ENCODE measurements at places on chromosomes 6 and 20.

- no peak for DNase-seq
These were observed 13.7 kb upstream of the CDC5L start for GRCh38 chr6:44373787-44374186.

- peak; percentile 5 for DNase-seq
These were observed 32.8 kb downstream of the GFOD1 start for GRCh38 chr6:13454286-13455221.

DNA sequence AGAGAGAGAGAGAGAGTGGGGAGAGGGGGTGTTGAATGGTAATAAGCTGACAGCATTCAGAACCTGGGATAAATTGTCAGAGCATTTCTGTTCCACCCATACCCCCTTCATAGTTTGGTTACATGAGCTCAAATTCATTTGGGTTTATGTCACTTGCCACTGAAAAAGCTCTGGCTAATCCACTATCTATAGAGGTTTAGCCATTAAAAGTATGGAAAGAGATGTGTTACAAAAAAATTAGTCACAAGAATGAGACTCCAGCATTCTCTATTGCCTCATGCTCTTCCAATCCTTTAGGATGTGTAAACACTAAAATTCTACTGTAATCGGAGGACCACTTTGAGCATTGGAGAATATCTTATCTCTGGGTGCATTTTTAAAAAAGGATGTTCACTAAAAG is 297.6 kb upstream of the TCF21 start:
- DNase-seq, result no peak

DNA sequence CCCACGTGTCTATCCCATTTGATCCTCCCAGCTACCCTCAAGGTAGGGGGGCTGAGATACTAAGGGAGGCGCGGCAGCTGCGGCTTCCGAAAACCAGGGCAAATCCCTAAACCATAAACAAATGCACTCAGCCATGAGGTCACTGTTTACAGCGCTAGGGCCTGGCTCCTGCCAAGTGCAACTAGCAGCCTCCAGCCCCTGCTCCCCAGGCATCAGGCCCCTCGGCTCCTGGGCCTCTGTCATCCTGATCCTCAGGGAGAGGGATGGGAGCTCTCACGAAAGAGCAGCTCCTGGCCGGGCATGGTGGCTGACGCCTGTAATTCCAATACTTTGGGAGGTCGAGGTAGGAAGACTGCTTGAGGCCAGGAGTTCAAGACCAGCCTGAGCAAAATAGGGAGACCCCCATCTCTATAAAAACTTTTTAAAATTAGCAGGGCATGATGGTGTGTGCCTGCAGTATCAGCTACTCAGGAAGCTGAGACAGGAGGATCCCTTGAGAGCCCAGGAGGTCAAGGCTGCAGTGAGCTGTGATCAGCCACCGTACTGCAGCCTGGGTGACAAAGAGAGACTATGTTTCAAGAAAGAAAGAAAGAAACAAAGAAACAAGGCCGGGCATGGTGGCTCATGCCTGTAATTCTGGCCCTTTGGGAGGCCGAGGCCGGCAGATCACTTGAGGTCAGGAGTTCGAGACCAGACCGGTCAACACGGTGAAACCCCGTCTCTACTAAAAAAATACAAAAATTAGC is 42.5 kb upstream of the TLDC2 start:
- DNase-seq, result peak; percentile 98

GRCh38 chr20:8635048-8635572 is 433.8 kb upstream of the PLCB4 start:
- no peak for DNase-seq

DNA sequence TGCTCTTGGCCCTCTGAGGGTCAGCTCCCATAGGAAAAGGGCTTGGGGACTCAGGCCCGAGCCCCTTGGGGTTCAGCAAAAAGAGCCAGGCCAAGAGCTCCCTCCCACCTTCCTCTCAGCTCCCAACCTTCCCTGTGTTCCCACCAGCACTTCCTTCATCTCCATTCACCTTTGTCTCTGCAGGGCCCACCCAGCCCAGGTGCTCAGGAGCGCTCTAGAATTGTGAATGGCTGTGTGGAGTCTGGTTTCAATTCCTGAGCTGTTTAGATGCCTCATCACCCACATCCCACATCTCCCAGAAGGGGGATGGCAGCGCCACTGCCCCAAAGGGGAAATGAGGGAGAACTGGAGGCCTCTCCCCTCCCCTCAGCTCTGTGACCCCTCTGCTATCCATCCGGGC is 7.7 kb downstream of the GRM4 start:
- DNase-seq, result no peak

- DNase-seq, result no peak
These were observed 32.5 kb downstream of the BCL2L1 start for GRCh38 chr20:31690124-31690666.

DNA sequence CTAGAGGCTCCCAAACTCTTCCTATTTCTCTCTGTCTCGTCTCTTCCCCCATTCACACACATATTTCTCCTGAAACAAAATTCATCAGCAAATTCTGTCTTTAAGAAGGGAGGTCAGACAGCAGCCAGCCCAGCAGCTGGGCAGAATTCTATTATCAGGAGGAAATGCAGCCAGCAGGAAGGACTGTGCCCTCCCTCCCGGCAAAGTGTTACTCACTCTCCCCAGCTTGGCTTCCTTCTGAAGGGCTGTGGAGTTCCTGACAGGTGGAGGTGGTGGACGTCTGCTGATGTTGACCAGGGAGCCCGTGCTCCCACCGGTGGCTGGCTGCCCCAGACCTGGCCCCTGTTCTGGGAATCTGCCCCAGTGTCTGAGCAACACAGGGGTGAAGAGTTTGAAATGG is 37.3 kb downstream of the KCNB1 start:
- no peak for DNase-seq

- DNase-seq, result peak; percentile 100
These were observed 44.5 kb downstream of the RBM38 start for GRCh38 chr20:57435498-57436222.

DNA sequence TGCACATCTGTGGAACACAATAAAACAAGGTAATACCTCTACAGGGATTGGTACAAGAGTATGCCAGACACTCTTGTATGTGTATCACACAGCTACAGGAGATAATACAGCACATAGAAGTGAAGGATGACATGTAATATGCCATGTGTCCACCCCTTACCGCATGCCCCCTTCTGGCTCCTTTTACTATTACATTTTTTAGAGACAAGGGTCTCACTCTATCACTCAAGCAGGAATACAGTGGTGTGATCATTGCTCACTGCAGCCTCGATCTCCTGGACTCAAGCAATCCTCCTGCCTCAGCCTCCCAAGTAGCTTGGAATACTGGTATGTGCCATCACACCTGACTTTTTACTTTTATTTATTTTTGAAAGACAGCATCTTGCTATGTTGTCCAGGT is 4.2 kb upstream of the NCR3 start:
- DNase-seq, result peak; percentile 26

DNA sequence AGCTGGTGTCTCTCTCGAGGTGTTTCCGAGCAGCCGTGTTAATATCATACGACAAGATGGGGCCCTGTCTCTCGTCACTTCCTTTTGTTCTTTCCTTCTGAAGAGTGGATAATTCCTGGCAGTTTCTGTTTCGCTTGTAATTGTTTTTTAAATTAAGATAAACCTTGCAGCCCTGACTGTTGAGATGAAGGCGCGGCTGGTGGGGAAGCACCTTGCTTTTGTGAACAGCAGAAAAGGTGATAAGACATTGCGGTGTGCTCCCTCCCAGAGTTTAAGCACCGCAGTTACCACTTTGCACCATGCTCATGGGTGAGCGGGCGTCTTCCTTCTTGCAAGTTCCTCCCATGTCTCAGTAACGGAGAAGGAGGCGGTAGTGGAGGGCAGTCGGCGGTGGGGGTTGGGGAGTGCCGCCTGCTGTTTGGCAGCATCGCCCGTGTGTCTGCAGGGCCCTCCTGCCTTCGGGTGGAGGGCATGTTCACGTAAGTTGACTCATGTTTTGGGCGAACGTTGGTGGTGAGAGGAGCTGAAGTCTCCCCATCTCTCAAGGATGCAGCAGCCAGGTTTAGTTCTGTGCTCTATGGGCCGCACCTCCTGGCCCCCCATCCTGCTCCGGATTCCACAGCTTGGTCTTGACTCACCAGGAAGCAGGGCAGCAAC is 345.9 kb downstream of the TAF4 start:
- DNase-seq, result no peak

DNA sequence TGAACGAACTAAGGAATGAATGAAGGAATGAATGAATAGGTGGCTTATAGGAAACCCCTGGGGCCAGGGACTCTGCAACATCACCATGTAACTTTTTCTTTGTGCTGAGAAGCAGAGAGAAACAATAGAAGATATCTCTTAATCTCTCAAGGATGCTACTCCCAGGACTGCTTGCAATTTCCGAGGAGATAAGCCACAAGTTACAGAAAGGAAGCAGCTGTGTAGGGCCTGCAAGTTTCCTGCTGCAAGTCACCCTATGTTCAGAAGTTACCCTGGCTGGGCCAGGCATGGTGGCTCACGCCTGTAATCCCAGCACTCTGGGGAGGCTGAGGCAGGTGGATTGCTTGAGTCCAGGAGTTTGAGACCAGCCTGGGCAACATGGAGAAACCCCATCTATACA is 7.3 kb upstream of the MAVS start:
- no peak for DNase-seq

GRCh38 chr6:27502508-27503435 is 29.9 kb upstream of the ZNF184 start:
- DNase-seq, result peak; percentile 79

- peak; percentile 45 for DNase-seq
These were observed 793.9 kb downstream of the QKI start for GRCh38 chr6:164208371-164208770.

DNA sequence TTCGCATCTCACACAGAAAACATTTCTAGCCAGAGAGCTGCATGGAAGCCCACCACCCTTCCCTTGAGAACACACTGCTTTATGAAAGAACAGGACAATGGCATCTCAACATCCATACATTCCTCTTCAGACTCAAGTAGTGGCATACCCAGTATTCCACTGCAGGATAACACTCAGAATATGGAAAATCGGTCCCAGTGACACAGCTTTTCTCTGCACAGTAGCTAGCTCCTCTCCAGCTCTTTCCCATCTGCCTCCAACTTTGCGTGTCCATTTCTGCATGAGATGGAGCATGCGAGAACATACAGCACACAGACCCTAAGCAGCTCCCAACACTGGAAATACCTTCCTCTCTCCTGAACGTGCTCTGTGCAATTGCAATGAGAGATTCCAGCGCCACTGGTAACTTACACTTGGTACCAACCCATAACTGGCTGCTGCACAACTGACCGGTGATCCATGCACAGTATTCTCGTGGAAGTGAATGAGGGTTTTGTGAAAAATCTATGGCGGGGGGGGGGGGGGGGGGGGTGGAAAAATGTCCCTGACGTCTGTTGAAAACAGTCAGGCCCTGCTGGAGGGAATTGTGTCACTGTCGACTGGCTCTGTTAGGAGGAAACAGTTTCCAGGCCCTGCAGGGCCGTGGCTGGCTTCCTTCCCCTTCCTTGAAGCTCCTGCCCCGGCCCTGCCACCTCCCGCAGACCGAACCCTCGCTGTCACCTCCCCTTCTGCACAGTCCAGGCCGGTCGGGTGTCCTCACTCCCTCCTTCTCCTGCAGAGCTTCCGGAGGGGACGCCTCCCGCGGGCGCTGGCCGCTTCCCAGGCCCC is 265.9 kb upstream of the QKI start:
- no peak for DNase-seq

- DNase-seq, result no peak
These were observed 101.0 kb downstream of the EYA2 start for GRCh38 chr20:46995561-46996142.

DNA sequence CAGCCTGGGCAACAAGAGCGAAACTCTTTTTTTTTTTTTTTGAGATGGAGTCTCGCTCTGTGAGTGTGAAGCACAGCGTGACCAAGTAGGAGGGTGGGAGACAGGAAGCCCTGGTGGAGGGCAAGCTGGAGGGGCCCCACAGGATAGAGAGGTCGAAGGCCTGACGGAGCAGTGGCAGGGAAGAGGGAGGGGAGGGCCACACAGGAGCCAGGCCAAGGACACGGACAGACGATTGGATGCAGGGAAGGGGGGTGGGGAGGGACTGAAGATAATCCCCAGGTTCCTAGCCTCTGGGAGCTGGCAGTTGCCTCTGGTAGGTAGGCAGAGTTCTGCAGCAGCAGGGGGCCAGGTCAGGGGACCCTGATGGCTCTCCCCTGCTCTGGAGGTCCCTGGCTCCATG is 10.8 kb upstream of the GUCA1A start:
- no peak for DNase-seq

- DNase-seq, result no peak
These were observed 22.7 kb upstream of the BMP6 start for GRCh38 chr6:7703148-7703680.

- DNase-seq, result no peak
These were observed 541.2 kb upstream of the FLRT3 start for GRCh38 chr20:14878676-14879019.

DNA sequence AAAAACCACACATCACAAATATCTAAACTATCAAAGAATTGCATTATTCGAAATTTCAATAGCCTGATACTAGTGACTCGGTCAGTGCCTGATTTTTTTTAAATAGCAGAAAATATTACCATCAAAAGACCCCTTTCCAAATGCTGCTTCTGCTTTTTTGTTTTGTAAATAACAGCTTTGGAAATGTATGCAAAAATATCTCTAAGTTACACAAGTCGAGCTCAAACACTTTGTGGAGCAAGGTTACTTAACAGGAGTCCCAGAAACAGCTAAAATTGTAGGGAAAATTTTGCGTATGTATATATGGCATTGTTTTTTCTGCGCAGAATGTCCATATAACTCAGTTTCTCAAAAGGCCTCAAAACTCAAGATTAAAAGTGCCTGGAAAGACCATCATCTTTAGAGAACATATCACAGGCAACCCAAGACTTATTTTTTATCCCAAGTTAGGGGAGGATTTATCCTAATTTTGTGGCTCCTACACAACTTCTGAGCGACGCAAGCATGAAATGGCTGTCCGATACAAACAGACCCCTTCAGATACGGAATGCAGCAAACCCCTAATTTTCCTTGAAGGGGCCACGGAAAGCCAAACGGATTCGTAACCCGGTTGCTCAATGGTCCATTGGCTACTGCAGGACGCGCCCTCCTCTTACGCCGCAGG is 1.3 kb downstream of the CEP85L start:
- no peak for DNase-seq

DNA sequence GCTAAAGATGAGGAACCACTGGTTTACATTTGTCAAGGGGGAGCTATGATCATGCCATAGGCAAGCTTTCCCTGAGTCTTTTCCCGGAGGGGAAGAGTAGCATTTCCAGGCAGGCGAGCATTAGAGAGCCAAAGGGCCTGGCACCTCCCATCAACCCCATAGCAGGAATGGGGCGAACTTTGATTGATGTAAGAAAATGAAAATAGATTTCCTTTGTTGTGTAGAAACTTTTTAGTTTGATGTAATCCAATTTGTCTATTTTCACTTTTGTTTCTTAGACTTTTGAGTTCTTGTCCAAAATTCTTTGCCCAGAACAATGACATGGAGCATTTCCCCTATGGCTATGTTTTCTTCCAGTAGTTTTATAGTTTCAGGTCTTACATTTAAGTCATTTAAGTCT is 85.2 kb downstream of the CDH26 start:
- DNase-seq, result no peak

- no peak for DNase-seq
These were observed 24.4 kb downstream of the CNR1 start for GRCh38 chr6:88141561-88142296.

All from SJCRH30 (cell line).